ENCODE measurements at places on chromosomes 4 and X. TPM values are rescaled to one million over a fixed set of nuclear protein-coding genes. Genes with fewer than 3 reads are reported as not detected.

The STS gene
- polyA plus RNA-seq: 11.4 TPM

DNA sequence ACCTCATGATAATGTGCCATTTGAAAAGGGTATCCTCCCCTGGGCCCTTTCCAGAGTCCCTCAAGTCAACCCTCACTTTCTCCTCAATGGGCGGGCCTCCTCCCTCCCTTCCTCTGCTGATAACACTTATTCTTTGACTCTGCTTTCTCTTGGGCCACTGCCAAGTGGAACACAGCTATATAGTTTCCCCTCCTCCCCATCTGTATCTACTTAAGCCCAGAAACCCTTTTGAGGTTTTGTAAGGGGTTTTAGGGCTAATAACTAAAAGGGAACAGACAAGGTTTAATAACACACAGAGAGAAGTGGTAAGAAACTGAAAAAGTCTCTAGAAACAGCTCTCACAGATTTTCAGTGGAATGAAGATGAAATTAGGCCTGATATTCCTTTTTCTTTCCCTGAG lies 116.7 kb downstream of the GPC3 start:
- DNase-seq: no peak
- H3K27me3 ChIP-seq: no peaks in the 10 kb centered on the region
- no peaks in the 10 kb centered on the region for H3K36me3 ChIP-seq
- no peaks in the 10 kb centered on the region for H3K4me1 ChIP-seq
- no peak overlapping the region for H3K4me3 ChIP-seq

GRCh38 chrX:155694649-155695048 lies 81.9 kb upstream of the TMLHE start:
- H3K4me3 ChIP-seq: no peak overlapping the region
- H3K4me1 ChIP-seq: no peaks in the 10 kb centered on the region
- H3K27me3 ChIP-seq: no peaks in the 10 kb centered on the region
- DNase-seq: no peak
- H3K27ac ChIP-seq: no peak overlapping the region

DNA sequence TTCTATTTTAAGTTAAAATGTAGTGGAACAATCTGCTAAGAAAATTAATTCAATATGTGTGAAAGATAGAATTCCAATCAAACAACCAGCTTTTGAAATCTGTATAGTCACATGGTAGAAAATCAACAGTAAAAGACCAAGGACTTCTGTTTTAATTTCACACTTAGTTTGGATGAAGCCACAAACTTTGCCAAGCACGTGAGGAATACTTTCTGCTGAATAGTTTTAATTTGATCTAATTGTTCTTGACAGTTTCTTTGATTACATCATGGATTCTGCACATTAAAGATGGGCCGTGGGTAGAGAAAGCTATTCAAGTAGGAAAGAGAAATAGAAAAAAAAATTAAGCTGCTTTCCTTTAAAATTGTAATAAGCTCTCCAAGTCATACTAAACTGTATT lies 137.9 kb upstream of the FAM241A start:
- DNase-seq: no peak
- H3K36me3 ChIP-seq: no peaks in the 10 kb centered on the region
- no peak overlapping the region for H3K27ac ChIP-seq
- H3K27me3 ChIP-seq: no peaks in the 10 kb centered on the region
- H3K4me1 ChIP-seq: no peaks in the 10 kb centered on the region

- no peak overlapping the region for H3K4me3 ChIP-seq
- no peaks in the 10 kb centered on the region for H3K36me3 ChIP-seq
- H3K4me1 ChIP-seq: no peaks in the 10 kb centered on the region
- H3K27me3 ChIP-seq: no peaks in the 10 kb centered on the region
Measured at GRCh38 chrX:50726296-50726695, 87.7 kb downstream of the SHROOM4 start.
